ENCODE measurements at places on chromosomes 13 and 19. TPM values are rescaled to one million over a fixed set of nuclear protein-coding genes. Genes with fewer than 3 reads are reported as not detected.

Gene NCR1
- 0.72 TPM for total RNA-seq

Gene UPF1
- total RNA-seq: 75.6 TPM

DNA sequence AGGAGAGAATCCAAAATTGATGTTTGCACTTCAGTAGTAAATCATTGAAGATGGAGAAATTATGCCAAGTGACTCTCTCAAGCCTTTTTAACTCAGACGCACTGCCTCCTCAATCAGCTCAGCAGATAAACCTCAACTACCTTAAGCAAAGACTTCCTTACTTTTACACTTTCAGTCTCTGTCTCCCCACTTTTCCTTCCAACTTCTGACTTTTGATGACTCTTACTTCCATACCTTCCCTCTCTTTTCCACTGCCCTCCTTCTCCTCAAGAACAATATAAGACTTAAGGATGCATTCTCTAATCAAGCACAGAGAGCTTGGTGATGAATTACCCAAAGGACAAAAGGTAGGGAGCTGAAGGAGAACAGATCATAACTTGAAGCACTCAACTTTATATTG, 4.8 kb upstream of the DACH1 start:
- H3K4me1 ChIP-seq: no peaks in the 10 kb centered on the region
- no peak overlapping the region for H3K27ac ChIP-seq
- no peak for DNase-seq
- no peaks in the 10 kb centered on the region for H3K27me3 ChIP-seq

- H3K4me1 ChIP-seq: peaks cover 2% of the 10 kb centered on the region
- H3K27me3 ChIP-seq: no peaks in the 10 kb centered on the region
- H3K36me3 ChIP-seq: no peaks in the 10 kb centered on the region
- no peak overlapping the region for H3K27ac ChIP-seq
These were observed 32.5 kb upstream of the STARD13 start for GRCh38 chr13:33318037-33318436.

- no peak overlapping the region for H3K4me3 ChIP-seq
- H3K27ac ChIP-seq: no peak overlapping the region
- no peaks in the 10 kb centered on the region for H3K27me3 ChIP-seq
- DNase-seq: no peak
- peaks cover 2% of the 10 kb centered on the region for H3K4me1 ChIP-seq
These were observed 41.8 kb downstream of the UGGT2 start for GRCh38 chr13:96011291-96011872.

DNA sequence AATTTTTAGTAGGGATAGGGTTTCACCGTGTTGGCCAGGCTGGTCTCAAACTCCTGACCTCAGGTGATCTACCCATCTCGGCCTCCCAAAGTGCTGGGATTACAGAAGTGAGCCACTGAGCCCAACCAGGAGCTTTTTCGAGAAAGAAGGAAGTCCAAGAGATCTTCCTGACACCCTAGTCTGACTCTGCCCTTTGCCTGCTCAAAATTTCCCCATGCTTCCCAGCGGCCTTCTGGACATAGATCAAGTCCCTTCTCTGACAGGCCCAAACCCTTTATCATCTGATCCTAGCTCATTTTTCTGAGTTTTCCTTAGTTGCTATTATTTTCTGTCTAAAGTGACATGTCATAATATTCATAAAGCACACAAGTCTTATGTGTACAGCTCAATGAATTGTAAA, 1.5 kb upstream of the BAX start:
- no peaks in the 10 kb centered on the region for H3K27me3 ChIP-seq
- DNase-seq: no peak
- no peaks in the 10 kb centered on the region for H3K36me3 ChIP-seq
